ENCODE measurements at places on chromosomes 11 and 22.

DNA sequence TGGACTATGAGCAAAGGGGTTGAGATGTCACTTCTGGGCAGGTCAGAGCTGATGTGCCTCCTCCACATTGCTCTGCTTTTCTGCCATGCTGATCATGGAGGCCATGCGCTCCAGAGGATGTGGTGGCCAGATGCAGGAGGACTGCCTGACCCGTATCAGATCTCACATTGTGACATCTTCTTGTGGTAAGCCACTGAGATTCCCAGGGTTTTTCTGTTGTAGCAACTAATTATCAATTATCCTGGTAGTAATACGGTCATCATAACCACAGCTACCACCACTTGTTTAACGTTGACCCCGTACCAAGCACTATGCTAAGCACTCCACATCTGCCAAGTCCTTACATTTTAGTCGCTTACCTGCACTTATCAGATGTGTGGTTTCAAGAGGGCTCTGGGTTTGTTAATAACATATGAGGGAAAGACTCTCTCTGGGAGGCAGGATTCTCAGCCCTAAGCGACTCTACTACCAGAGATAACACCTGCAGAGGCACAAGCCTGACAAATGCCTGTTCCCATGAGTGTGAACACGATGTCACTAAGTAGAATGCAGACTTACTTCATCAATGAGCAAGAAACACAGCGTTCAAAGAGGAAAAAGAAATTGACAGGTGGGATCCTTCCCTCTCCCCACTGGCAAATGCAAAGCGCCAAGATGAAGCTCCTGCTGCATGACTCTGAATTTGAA, 63.6 kb upstream of the TIMP3 start:
- no peak for DNase-seq

DNA sequence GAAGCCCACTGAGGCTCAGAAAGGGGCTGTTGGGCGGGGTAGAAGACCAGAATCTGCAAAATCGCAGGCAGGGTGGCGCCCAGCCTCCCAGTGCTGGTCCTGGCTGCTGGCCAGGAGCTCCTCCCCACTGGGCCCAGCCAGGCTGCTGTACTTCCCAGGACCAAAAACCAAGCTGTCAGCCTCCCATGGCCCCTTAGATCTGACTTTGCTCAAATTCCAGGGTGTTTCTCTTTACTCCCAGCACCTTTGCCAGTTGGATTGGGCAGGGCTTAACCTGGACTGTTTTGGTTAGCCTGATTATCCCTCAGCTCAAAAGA, 44.2 kb upstream of the WEE1 start:
- DNase-seq = no peak

GRCh38 chr11:73931039-73931645, 19.7 kb upstream of the DNAJB13 start:
- DNase-seq = no peak

DNA sequence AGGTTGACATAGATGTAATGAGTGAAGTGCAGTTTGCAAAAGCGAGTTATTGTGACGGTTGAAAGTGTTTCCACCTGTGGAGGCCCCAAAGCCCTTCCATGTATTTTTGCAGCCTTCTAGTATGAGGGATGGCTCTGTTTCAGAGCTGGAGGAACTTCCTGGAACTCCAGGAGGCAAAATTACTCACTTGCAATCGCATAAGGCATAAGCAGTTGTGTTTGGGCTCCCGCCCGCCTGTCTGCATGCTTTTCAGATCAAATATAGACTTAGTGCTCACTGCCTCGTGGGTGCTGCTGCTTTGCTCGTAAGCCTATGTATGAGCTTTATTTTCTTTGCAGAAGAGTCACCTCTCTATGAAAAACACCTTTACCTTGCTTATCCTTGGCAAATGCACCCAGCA, 146.8 kb upstream of the LARGE1 start:
- no peak for DNase-seq

DNA sequence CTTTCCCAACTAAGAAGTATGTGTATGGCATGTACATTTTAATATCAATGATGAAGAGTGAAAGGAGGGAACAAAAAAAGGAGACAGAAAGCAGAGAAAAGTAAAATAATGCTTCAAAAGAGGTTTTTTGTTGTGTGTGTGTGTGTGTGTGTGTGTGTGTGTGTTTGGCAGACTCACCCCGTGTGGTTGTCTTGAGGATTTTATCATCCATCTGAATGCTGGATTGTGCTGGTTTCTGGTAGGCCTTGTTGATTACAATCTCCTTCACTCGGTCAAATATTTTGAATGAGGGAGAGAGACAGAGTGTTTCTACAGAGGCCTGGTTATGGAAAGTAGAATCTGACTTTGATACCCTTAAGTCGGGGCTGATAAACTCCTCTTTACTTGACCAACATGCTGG, 128.5 kb downstream of the ENTHD1 start:
- no peak for DNase-seq

DNA sequence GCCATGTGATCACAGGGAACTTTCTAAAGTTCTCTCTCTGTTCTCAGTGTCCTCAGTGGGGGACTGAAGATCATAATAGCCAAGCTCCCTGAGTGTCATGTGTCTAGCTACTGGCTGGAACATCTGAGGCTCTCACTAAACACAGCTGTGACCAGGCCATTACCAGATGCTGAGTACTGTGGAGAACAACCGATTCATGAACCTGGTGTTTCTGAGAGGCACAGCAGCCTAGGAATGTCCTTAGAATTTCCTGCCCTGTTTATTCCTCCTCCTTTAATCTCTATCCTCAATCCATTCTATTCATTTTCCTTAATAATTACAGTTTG, 93.0 kb downstream of the ME3 start:
- DNase-seq = no peak

- no peak for DNase-seq
These were observed 876.0 kb downstream of the METTL15 start for GRCh38 chr11:28984231-28984630.

- no peak for DNase-seq
These were observed 43.8 kb downstream of the FLI1 start for GRCh38 chr11:128737704-128738103.

DNA sequence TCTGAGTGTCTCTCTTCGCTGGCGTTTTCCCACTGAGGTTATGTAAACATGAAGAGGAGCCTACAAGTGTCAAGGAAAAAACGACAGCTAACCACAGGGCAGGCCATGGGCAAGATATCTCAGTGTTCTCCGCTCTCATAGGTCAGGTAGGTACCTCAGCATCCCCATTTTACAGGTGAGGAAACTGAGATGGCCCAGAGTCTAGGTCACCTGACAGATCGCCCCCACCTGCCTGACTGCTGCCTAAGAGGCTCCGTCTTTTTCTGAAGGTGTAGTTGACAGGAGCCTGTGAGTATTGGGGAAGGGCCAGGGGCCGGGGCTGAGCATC, 847 bp upstream of the NDUFA6 start:
- no peak for DNase-seq

GRCh38 chr11:3345736-3346135, 33.2 kb downstream of the ZNF195 start:
- DNase-seq = no peak

DNA sequence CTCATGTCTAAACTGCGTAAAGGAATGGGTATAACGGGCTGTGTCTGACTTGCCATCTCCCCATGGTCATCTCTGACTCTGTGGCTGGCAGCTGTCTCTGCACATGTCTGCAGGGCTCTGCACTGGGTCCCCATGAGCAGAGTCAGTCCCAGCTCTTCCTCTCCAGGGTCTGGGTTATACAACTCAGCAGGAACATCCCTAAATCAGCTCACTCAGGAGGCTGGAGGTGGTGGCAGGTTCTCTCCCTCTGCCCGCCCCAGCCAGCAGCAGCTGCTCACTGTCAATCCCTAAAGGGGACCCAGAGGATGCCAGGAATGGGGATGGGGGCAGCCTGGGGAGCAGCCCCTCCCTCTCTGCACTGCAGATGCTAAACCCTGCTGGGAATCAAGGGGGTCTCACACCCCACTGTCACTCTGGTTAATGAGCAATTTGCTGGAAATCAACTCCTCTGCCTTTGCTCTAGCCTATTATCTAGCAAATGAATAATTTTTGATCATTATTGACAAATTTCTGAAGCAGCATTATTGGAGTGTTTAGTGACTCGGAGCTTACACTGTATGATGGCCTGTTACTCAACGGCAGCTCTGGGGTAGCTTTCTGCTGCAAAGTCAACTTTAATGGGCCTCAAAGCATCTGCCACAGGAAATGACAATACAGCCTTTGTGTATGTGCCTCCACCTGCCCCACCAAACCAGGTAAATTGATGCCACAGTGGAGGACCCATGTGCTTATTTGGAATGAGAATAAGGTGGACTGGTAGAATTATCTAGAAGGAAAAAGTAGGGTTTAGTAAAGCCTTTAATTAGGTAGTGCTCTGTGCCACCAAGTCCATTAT, 55.7 kb upstream of the SHANK2 start:
- no peak for DNase-seq

DNA sequence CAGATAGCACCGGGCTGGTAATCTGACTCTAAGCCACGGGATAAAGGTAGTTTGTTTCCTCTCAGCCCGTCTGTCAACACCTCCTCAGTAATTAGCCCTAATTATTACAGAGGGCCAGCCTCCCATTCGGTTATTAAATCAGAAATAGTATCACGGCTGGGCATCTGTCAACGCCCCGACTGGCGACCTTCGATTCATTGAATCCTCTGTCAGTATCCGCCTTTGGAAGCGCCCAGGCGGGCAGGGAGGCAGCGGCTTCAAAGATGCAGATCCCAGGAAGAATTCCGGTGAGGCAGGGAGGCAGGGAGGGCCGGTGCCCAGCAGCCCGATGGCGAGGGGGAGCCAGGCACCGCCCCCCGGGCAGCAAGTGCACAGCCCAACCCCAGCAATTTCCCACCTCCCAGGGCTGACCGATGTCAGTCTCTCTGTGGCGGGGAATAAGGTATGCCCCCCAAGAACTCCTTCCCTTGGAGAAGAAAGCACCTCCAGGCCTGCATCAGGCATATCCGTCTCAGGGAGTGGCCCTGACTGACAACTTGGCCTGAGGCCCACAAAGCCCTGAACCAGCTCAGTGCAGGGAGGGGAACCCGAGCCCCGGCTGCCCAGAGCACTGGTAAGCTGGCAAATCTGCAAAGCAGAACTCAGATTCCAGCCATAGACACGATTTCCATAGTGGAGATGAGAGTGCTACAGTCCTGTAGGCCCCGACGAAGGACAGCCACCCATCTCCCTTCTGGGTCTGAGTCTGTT, 11.4 kb downstream of the GNB1L start:
- DNase-seq = no peak

- no peak for DNase-seq
These were observed 8.9 kb downstream of the PGAP2 start for GRCh38 chr11:3817181-3817800.

- no peak for DNase-seq
These were observed 27.3 kb downstream of the USP35 start for GRCh38 chr11:78216021-78216420.

GRCh38 chr11:28951191-28951590, 843.0 kb downstream of the METTL15 start:
- DNase-seq = no peak

DNA sequence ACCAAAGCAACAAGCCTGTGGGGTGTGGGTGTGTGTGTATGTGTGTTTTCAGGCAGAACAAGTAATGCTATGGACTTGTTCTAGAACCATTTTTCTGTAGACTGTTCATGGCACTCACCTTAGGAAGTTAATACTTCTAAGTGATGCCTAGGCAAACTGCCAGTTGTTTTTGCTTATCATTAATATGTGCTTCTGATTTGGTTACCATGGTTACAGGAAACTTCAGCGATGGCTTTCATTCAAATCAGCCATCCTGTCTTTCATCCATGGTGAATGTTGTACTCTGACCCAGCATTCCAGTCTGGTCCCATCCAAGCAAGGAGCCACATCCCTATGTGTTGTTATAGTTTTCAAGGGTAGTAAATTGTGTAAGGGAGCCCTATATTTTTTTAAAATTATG, 49.8 kb upstream of the ARHGAP20 start:
- no peak for DNase-seq

GRCh38 chr11:17572791-17573460, 25.9 kb downstream of the OTOG start:
- DNase-seq = no peak

- no peak for DNase-seq
These were observed 8.2 kb downstream of the ZP1 start for GRCh38 chr11:60875366-60876167.

GRCh38 chr11:20559523-20560300, 39.7 kb upstream of the SLC6A5 start:
- DNase-seq = no peak

Measured in stimulated activated CD4-positive, alpha-beta T cell treated with anti-CD3 and anti-CD28 coated beads, Interleukin-1b, Interleukin-23, amount 100 ng/mL, for 4 hours (primary cell).